ENCODE measurements at places on chromosomes 3 and 15. TPM values are rescaled to one million over a fixed set of nuclear protein-coding genes. Genes with fewer than 3 reads are reported as not detected.

- no peak overlapping the region for H3K27ac ChIP-seq
- no peaks in the 10 kb centered on the region for H3K36me3 ChIP-seq
- H3K4me1 ChIP-seq = no peaks in the 10 kb centered on the region
- DNase-seq = no peak
These were observed 712.1 kb downstream of the MECOM start for GRCh38 chr3:168951368-168951767.

The CELF6 gene
- total RNA-seq = 4.6 TPM

The SPRED1 gene
- 27.7 TPM for total RNA-seq

DNA sequence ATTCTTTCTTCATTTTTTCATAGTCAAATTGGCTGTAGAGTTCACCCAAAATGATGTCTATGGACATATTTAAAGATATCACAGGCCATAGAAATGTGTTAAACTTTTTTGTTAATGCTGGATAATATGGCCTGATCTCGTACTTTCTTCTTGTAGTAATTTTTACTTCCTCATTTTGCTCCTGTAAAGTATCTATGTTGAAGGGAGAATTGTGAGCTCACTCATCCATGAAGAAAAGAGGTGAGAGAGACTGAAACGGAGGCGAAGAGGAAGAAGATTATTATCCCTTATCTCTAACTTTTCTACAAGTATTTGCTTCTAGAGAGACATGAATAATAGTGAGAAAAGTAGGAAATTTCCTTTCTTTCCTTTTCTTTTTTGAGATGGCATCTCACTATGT is 613.8 kb upstream of the TBL1XR1 start:
- no peaks in the 10 kb centered on the region for H3K36me3 ChIP-seq
- no peak for DNase-seq
- H3K4me1 ChIP-seq = no peaks in the 10 kb centered on the region
- no peaks in the 10 kb centered on the region for H3K27me3 ChIP-seq
- H3K4me3 ChIP-seq = no peak overlapping the region
- H3K27ac ChIP-seq = no peak overlapping the region

The ALDH1A2 gene
- not detected for total RNA-seq

- peak; percentile 89 for DNase-seq
- H3K27me3 ChIP-seq = no peaks in the 10 kb centered on the region
- H3K4me1 ChIP-seq = no peaks in the 10 kb centered on the region
- no peak overlapping the region for H3K4me3 ChIP-seq
- H3K36me3 ChIP-seq = peaks cover 38% of the 10 kb centered on the region
These were observed 30.7 kb upstream of the WDR49 start for GRCh38 chr3:167684388-167684993.

GRCh38 chr3:50430191-50430590 is 70.9 kb upstream of the TMEM115 start:
- H3K27ac ChIP-seq = no peak overlapping the region
- no peak overlapping the region for H3K4me3 ChIP-seq

GRCh38 chr15:67781907-67782690 is 43.2 kb upstream of the SKOR1 start:
- peak overlapping the region; percentile 91 for H3K27ac ChIP-seq
- no peaks in the 10 kb centered on the region for H3K27me3 ChIP-seq
- H3K4me1 ChIP-seq = peaks cover 50% of the 10 kb centered on the region
- no peak overlapping the region for H3K4me3 ChIP-seq
- DNase-seq = peak; percentile 50
- H3K36me3 ChIP-seq = no peaks in the 10 kb centered on the region

DNA sequence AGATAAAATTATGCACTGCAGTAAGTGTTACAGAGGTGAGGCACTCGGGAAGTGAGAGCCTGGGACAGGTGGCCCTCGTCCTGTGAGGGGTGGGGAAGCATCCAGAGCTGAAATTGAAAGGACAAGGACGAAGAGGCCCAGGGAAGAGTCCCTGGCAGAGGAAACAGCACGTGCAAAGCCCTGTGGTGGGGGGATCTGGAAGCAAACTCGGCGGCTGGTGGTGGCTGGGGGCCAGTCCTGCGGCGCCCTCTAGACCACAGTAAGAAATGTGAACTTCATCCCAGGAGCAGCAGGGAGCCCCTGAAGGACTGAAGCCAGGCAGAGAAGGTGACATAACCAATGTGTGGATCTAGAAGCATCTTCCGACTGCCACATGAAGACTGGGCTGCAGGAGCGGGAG is 42.8 kb downstream of the GRIP2 start:
- no peak overlapping the region for H3K27ac ChIP-seq
- no peaks in the 10 kb centered on the region for H3K36me3 ChIP-seq
- H3K4me3 ChIP-seq = no peak overlapping the region
- no peak for DNase-seq
- H3K27me3 ChIP-seq = no peaks in the 10 kb centered on the region
- H3K4me1 ChIP-seq = no peaks in the 10 kb centered on the region

The ARHGEF26 gene
- not detected for total RNA-seq

The CEMIP gene
- total RNA-seq = not detected

DNA sequence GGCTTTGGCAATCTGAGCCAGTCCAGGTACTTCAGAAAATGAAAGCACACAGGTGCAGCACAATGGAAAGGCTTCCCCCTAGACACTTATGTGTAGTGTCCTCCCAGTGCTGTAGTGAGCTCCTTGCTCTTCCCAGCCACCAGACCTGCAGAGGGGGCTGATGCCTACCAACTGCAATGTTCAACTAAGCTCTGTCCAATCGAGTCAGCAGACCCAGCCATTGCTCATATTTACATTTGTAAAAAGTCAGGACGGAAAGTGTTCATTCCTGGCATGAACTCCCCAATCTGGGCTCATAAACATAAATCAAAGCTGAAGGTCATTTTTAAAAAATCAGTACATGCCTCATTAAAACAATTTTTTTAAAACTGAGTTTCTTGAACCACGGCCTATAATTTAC is 73.0 kb downstream of the FOXP1 start:
- peak; percentile 61 for DNase-seq
- H3K36me3 ChIP-seq = no peaks in the 10 kb centered on the region
- H3K4me3 ChIP-seq = no peak overlapping the region
- no peaks in the 10 kb centered on the region for H3K27me3 ChIP-seq
- H3K4me1 ChIP-seq = peaks cover 74% of the 10 kb centered on the region

- H3K27me3 ChIP-seq = no peaks in the 10 kb centered on the region
- peaks cover 33% of the 10 kb centered on the region for H3K36me3 ChIP-seq
These were observed 20.6 kb downstream of the MAP2K5 start for GRCh38 chr15:67563092-67563491.

DNA sequence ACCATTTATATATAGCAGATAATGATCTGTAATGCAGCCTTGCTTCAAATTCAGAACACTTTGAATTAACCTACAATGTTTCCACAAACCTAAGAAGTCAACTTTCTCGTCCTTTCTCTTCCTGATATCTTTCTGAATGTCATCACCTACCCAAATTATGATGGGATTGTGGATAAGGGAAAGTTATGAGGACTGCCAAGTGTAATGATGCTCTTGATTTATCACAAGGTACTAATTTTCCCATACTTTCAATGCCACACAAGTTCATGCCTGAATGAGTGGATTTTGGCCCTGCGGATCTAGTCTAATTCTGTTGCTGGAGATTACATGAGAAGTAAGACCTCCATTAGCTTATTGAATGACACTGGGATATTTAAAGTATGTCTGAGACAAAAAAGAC is 82.6 kb upstream of the NANOGP8 start:
- no peak overlapping the region for H3K27ac ChIP-seq
- no peaks in the 10 kb centered on the region for H3K4me1 ChIP-seq
- no peaks in the 10 kb centered on the region for H3K36me3 ChIP-seq
- H3K27me3 ChIP-seq = no peaks in the 10 kb centered on the region
- no peak for DNase-seq
- no peak overlapping the region for H3K4me3 ChIP-seq

The PARP3 gene
- 29.1 TPM for total RNA-seq

GRCh38 chr3:143972155-143972504 is 507 bp downstream of the DIPK2A start:
- no peak for DNase-seq
- H3K4me3 ChIP-seq = peak overlapping the region; percentile 95
- H3K36me3 ChIP-seq = no peaks in the 10 kb centered on the region
- peaks cover 43% of the 10 kb centered on the region for H3K4me1 ChIP-seq
- H3K27ac ChIP-seq = peak overlapping the region; percentile 86

DNA sequence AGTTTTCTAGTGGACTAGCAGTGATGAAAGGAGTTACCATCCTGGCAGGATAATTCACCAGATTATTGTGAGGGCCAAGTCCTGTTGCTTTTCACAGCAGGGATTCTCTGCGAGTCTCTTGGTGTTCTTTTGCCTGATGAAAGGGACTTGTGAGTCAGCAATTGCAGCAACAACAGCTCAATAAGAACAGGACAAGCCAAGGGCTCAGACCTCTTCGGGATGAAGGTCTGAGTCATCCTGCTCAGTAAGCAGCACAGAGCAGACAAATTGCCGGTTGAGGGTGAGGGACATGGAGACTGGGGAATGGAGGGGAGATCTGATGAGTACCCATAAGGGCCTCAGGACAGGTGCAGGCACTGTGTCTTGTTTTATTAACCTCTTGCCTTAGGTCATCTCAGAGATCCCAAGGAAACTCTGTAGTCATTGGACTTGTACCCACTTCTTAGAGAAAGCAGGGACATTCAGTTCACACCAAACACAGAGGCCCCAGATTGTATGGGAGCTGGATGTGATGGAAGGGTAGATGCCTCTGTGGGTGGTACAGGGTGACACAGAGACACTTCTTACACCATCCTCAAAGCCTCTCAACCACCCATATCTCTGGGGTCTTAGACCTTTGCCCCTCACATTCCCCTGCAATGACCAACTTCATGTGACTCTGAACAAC is 173.8 kb upstream of the TLE3 start:
- peaks cover 83% of the 10 kb centered on the region for H3K4me1 ChIP-seq
- no peak overlapping the region for H3K4me3 ChIP-seq
- no peak overlapping the region for H3K27ac ChIP-seq
- H3K36me3 ChIP-seq = no peaks in the 10 kb centered on the region
- DNase-seq = no peak

GRCh38 chr3:139894643-139894989 is 40.4 kb upstream of the CLSTN2 start:
- H3K27me3 ChIP-seq = no peaks in the 10 kb centered on the region
- no peaks in the 10 kb centered on the region for H3K4me1 ChIP-seq
- DNase-seq = no peak
- no peaks in the 10 kb centered on the region for H3K36me3 ChIP-seq
- no peak overlapping the region for H3K27ac ChIP-seq

DNA sequence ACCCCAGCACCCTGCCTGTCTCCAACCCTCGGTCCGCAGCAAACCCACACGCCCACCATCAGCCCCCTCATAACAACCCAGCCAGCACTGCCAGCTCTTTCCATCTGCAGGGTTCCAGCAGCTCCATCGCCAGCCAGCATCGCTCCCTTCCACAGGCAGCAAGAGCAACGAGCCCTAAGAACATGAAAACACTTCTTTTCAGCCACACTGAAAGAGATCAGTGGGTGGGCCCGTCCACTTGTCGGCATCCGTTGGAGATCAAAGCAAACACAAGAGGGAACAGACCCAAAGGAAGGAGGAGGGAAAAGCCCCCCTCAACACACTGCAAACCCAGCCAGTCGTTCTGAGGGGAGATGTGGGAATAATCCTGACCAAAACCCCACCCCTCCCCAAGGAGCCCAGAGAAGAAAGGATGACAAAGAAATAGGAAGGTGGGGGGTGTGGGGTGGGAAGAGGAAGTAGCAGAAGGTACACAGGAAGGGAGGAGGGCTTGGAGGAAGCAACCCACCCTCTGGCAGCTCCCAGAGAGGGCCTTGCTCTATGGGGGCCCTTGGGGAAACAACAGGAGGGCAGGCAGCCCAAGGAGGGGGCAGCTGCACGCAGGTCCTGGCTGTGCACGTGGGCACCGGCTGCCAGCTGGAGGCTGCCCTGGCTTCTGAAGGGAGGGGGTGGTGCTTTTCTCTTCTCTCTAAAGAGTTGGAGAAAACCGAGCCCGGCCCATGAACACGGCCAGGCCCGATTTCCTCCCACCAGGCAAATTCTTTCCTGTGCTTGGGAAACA is 473.6 kb upstream of the PROK2 start:
- peaks cover 27% of the 10 kb centered on the region for H3K4me1 ChIP-seq
- H3K27ac ChIP-seq = no peak overlapping the region
- no peaks in the 10 kb centered on the region for H3K36me3 ChIP-seq
- H3K4me3 ChIP-seq = no peak overlapping the region

- no peak for DNase-seq
- H3K27me3 ChIP-seq = no peaks in the 10 kb centered on the region
- H3K36me3 ChIP-seq = peaks cover 56% of the 10 kb centered on the region
- no peak overlapping the region for H3K27ac ChIP-seq
- H3K4me1 ChIP-seq = no peaks in the 10 kb centered on the region
- H3K4me3 ChIP-seq = no peak overlapping the region
These were observed 29.1 kb upstream of the MAN2C1 start for GRCh38 chr15:75397494-75397893.

DNA sequence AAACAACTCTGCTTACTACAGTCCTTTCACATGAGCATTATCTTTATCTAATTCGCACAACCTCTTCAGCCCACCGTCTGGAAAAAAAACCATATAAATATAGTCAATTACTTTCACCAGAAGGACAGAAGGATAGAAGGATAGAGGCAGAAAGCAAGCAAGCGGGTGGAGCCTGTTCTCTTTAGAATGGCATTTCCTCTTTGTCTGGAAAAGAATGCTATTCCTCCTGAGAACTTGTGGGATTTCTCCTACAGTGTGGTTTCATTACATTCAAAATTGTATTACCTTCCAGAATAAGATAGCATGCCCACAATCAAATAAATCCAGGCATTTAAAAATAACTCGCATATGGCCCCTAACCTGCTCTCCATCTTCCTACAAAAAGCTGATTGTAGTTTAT is 23.1 kb downstream of the SLC30A4 start:
- H3K27me3 ChIP-seq = no peaks in the 10 kb centered on the region
- no peak for DNase-seq
- H3K4me3 ChIP-seq = no peak overlapping the region
- H3K36me3 ChIP-seq = no peaks in the 10 kb centered on the region
- no peaks in the 10 kb centered on the region for H3K4me1 ChIP-seq
- no peak overlapping the region for H3K27ac ChIP-seq

The SERPINI2 gene
- total RNA-seq = not detected

DNA sequence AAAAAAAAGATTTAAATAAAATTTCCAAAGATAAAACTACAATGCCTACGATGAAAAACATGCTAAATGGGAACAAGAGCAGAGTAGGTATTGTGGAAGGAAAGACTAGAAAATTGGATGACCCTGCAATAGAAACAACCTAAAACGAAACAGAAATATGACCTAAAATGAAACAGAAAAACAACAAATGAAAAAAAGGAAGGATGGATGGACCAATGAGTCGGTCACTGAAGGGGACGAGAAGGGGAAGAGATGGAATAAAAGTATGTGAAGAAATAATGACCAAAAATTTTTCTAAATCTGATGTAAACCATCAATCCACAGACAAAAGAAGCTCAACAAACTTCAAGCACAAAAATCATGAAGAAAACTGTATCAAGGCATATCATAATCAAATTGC is 44.8 kb downstream of the TBC1D2B start:
- no peak overlapping the region for H3K4me3 ChIP-seq
- H3K36me3 ChIP-seq = no peaks in the 10 kb centered on the region
- peaks cover 34% of the 10 kb centered on the region for H3K4me1 ChIP-seq
- H3K27me3 ChIP-seq = no peaks in the 10 kb centered on the region
- no peak for DNase-seq
- no peak overlapping the region for H3K27ac ChIP-seq

The DCUN1D1 gene
- total RNA-seq = 70.1 TPM

All from Karpas-422 (cell line).